ENCODE measurements at places on chromosomes 12 and 14.

DNA sequence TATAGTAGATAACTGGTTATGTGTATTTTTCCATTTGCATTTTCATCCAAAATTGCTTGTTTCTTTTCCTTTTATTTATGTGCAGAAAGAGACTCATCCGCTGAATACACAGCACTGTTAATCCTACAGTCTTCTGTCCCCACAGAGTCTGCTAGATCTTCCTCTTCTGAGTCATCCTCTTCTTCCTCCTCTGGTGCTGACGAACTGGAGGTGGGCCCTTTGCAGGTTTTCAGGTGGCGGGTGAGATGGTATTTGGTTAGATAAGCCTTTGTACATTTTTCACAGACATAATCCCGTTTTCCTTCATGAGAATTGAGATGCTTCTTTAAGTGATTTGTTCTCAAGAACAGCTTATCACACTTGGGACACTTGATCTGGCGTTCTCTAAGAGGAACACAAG lies 26.8 kb downstream of the PRDM4 start:
- DNase-seq, result no peak

DNA sequence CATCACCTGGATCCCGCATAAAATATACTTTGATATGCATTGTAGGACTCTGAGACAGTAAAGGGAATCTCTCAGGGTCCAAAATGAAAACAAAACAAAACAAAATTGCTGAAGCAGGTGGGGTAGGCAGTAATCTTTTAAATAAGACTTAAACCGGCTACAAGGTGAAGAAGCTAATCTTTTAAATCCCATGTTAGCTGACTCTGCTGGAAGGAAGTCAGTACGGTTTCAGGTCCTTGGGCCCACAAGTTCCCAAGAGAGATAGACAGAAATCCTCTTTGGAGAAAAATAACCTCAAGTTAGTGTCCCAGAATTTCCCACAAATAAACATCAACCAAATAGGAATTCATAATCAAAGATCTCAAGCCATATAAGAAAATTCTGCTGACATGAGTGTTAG lies 5.0 kb upstream of the EPS8 start:
- no peak for DNase-seq

- DNase-seq, result no peak
Measured at GRCh38 chr12:70661466-70662161, 24.4 kb upstream of the PTPRB start.

GRCh38 chr12:44431647-44432343 lies 444.3 kb downstream of the NELL2 start:
- DNase-seq, result no peak

- DNase-seq, result no peak
Measured at GRCh38 chr14:100654025-100654813, 67.0 kb upstream of the BEGAIN start.

Measured in small intestine (tissue), 16 donors.